ENCODE measurements at places on chromosomes 3 and 15.

DNA sequence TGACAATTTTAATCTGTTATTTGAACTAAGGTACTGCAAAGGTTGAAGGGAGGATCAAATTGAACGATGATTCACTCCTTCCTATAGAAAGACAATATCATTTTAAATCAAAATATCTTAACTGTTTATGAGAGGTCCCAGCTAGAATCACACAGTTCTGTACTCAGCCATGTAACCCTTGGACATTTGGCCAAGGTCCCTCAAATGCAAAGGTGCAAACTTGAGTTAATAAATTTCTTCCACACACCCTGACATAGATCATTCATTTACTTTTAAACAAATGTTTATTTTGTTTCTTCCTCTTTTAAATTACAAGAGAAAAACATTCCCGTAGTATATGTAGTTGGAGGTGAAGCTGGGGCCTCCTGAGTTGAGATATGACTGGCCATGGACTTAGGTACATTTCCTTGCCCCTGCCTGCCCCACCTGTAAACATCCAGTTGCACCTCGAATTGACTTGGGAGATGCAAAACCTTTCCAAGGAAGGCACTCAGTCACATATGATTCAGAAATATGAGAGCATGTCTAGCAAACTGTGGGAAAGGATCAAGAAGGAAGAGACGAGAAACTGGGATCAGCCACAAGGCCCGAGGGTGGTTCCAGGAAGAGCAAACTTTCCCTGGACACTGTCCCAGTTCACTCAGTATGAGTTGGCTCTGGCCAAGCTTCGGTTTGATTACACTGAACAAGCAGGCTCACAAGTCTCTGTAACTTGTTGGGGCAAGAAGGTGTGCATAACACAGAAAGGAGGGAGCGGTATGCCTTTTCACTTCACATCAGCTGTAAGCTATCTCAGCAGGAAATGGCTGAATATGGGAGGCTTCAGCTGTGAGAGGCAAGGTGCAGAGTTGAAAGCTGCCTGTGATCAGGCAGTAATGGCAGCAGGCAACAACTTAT lies 6.7 kb downstream of the TNFSF10 start:
- DNase-seq: no peak

GRCh38 chr15:41897363-41897799 lies 3.5 kb upstream of the SPTBN5 start:
- DNase-seq: no peak

DNA sequence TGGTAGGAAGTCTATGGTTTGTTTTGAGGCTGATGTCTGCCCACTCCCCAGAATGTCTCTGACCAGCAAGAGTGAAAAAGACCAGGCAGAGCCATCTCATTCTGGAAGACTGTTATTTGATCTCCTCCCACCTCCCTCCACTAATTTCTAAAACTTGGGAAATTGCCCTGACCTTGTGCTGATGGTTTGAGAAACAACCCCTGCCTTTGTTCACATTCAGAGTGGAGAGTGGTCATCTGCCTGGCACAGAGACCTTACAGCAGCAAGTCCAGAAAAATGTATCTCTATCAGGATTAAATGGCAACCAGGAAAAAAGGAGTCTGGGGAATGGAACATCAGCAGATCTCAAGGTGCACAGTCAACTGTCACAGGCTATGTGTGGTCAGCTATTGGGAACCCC lies 25.7 kb downstream of the SPATA12 start:
- DNase-seq: no peak

DNA sequence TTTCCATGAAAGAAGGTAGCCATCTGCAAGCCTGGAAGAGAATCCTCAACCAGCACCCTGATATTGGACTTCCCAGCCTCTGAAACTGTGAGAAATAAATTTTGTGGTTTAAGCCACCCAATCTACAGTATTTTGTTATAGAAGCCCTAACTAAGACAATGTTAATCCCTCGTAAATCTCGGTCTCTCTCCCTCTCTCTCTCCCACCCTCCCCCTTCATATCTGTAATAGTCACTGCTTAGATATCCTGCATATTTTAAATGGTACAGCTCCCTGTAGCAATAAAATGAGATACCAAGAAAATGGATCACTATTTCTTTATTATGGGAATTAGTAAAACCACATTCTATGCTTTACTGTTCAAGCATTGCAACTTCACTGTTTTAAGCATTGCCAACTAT lies 21.0 kb upstream of the FAM174B start:
- no peak for DNase-seq

DNA sequence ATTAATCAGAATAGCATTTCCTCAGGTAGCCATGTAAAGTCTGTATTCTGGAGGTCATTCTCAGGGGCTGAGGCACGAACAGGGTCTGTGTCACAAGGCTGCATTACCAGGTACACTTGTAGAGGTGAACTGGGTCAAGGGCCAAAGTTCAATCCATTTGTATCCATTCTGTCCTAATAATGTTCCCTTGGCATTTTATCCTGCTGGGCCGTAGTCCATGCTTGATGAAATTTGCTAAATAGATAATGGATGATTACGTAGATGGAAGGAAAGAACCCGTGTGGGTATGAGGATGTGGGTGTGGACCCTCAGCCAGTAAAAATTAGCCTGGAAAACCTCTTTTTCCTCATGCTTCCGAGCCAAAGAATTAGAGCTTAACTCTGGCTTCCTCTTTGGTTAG lies 785.9 kb downstream of the GRM7 start:
- DNase-seq: no peak

- no peak for DNase-seq
Observed at GRCh38 chr15:101446518-101447167, 42.9 kb downstream of the PCSK6 start.

DNA sequence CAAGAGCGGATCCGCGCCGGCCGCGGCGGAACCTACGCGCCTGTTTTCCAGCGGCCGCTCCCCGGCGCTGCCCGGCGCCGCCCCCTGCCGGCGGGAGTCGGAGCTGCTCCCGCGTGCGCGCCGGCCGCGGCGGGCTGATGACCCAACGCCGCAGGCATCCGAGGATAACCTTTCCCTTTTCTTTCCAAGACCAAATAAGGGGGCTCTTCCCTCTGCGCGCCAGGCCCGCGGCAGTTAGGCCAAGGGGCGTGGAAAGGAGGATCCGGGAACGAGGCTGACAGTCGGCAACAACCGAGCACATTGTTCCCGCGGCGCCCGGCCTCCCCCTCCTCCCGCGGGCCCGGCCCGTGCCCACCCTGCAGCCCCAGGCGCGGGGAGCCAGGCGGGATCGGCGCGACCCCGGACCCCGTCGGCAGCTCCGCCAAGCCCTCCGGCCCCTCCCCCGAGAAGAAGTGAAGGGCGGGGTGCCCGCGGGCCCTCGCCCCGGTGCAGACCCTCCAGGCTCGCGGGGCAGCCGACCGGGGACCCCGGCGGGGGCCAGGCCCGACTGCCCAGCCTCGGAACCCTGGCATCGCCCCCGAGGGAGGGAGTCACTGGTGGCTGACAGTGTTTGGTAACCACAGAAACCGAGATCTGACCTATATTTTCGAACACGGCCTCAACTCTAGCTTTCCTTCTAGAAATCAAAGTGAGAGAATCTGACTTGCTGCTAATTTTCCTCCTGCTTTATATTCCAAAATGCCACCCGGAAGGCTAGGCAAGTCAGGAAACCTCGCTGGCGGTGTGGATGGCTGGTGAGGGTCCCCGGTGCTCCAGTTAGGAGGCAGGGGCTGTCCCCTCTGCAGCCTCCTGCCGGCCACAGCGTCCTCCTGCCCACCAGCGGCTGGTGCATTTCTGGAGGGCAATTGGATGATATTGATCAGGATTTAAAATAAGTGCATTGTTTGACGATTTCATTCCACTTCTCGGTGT lies 45.6 kb upstream of the SYNM start:
- peak; percentile 94 for DNase-seq

GRCh38 chr3:183272142-183272541 lies 19.1 kb downstream of the B3GNT5 start:
- DNase-seq: no peak

DNA sequence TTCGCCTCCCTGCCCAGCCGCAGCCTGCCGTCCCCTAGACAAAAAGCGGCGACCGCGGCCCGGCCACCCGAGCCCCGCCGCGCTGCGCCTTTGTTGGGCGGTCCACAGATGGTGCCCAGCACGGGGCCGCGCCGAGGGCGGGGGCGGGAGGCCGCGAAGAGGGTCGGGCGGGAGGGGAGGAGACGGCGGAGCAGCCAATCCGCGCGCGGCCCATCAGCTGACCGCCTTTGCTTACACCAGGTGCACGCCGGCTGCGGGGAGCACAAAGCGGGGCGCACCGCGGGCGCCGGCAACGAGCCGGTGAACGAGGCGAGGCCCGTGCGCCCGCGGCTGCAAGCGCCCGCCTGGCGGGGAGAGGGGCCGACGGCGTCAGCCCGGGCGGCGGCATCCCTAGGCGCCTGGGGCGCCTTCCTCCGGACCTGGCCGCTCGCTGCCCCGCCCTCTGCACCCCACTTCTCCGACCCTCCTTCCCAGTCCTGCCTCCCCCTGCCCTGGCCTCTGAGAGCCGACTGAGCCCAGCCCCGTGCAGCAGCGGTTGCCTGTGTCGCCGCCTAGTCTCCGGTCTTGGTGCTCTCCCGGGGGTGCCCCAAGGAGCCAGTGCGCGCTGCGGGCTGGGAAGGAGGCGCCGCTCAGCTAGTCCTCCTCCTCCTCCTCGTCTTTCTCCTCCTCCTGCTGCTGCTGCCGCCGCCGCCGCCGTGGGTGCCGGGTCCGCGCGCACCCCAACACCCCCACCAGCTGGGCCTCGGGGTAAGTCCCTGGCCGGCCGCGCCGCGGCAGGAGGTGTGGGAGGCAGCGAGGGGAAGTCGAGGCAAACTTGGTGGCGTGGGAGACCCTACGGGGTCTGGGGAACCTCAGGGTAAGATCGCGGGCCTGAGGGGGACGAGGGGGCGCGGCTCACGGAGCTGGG lies at the start of gene LRRN1:
LRRN1 (plus strand) TSS at position 259 of the 907 bp plus-strand sequence. CDS start 45,211 bp downstream, outside the sequence.
- DNase-seq: peak; percentile 87

GRCh38 chr15:41309226-41309905 lies 23.0 kb downstream of the OIP5 start:
- DNase-seq: no peak

GRCh38 chr3:109081746-109082510 lies 36.0 kb downstream of the MORC1 start:
- peak; percentile 6 for DNase-seq

GRCh38 chr15:99844150-99844549 lies 110.9 kb upstream of the LYSMD4 start:
- DNase-seq: no peak

DNA sequence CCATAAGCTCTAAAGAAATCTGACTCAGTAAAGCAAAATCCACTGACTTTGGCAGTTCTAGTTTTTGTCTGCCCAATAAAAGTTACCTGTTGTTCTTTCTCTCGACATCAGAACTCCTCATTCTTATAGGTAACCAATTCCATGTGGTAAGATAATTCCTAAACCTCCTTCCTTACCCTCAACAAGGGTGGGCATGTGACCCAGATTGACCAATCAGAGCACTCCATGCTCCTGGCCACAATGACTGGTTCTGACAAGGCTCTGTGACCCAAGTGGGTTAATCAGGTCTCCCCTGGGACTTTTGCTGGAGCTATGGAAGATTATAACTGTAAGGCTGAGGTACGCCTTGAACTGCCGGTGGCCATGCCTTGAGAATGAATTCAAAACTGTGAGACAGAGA lies 31.7 kb downstream of the LINS1 start:
- no peak for DNase-seq

DNA sequence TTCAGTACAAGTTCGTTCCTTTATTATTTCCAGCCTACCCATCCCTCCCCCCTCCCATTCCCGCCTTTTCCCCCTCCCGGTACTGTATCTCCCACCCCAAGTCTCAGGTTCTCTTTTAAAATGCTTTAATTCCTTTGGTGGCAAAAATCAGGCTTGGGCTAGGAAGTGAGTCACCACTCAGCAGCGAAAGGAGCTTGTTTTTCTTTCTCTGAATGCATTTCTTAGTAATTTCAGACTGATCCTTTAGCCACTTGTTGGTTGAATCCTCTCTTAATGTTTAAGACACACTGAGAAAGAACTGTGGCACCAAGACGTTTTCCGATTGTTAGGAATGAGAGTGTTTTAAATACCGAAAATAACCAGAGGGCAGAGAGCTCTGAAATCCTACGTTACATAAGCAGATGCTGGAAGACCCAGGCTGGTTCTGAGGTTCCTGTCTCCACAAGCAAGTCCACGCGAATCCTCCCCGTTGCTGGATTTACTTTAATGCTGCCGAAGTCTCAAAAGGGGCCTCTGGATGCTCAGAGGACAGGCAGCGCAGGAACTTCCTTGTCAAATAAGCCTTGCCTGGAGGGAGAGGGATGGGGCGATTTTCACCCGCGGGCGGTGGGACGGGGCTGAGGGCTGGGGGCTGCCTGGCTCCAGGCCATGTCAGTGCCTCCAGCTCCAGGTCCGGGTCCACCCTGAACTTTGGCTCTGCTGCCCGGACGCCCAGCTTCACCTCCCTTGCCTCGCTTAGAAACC lies 854 bp upstream of the COL8A1 start:
- peak; percentile 58 for DNase-seq

DNA sequence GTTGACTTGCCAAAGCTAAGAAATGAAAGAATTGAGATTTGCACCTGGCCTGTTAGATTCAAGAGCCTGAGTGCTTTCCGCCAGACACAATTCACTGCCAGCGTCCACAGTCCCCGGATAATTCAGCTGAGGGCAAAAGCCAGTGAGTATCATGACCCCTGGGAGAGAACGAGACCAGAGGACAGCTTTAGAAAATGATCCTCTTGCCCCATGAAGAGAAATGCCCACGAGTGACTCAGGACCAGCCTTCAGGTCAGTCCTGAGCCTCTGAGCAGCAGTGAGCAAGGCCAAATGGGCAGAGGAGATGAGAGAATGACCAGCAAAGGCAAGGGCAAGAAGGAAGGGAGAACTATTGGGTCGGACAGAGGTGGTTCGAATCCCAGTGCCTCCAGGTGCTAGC lies 273.5 kb downstream of the FAM43A start:
- no peak for DNase-seq

GRCh38 chr15:82894971-82895520 lies 57.5 kb downstream of the HOMER2 start:
- peak; percentile 72 for DNase-seq

- DNase-seq: no peak
Observed at GRCh38 chr3:14492948-14493881, 46.9 kb downstream of the GRIP2 start.

DNA sequence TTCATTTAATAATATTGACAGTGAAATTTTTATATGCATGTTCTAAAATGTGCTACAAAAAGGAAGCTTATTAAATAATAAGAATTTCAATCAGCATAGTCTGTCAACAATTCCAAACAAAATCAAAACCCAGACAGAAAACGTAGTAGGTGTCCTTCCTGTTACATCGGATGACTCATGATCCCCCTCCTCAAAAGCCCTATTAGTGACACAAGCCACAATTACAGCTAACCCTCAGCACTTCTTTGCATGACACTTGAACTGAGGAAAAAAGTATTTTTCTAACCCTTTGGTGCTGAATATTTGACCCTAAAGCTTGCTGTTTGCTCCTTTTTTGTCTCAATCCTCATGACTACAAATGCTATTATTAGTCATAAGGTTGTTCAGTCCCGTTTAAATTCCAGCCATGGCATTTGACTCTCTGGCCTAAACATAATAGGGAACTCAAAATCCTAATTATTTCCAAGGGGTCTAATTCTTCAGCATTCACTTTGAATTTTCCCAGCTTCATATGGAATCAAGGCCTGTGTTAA lies 78.1 kb downstream of the COL8A1 start:
- no peak for DNase-seq

- DNase-seq: no peak
Observed at GRCh38 chr3:125313060-125313635, 62.0 kb downstream of the ZNF148 start.

Measured in muscle of back (tissue), 13 donors.